MM.1S (cell line): ENCODE measurements at places on chromosomes 2 and 18.
A peak's percentile ranks its signal among the peaks of the same experiment; 100 is the strongest.

DNA sequence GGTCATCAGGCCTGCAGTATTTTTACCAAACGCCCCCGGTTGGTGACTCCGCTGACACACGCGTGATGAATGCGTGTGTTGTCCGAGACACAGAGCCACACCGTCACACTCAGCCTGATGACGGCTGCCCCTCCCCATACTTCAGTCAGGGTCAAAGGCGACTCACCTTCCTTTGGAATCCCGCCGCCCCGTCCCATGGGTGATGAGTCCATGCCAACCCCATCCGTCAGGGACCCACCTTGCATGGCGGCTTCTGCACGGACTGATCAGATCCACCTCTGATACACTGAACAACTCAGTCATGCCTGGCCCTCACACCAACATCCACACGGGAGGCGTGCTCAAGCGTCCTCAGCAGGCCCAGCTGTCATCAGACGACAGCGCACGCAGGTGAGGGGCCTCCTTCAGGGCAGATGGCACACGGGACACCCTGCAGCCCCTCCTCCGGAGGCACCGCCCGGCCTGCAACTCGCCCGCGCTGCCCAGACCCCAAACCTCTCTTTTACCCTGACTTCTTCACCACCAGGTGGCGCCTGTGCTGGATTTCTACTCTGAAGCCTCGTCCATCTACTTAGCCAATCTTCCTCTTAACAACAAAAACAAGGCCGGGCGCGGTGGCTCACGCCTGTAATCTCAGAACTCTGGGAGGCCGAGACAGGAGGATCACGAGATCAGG is 89.2 kb downstream of the ZNF516 start:
- DNase-seq, result peak; percentile 43

DNA sequence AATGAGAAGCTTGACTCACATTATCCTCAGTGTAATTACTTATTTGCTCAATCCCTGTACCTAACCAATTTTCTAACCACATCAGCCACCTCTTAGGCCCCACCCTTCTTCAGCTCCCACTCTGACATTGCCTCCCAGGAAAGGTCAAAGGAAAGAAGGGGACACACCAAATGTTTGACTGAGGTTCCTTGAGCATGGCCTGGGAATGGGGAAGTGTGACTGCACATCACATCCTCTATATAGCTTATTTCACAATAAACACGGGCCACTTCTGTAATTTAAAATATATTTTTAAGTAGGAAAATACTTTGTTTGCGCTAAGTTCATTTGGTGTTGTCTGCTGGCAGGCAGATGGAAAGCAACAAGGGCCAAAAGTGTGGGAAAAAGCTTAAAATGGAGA is 3.0 kb upstream of the FIGLA start:
- no peak for DNase-seq

- no peak for DNase-seq
Observed at GRCh38 chr2:157327200-157327599, 1.6 kb upstream of the ERMN start.

GRCh38 chr18:55189972-55190371 is 230.7 kb upstream of the CCDC68 start:
- no peak for DNase-seq

- DNase-seq, result no peak
Observed at GRCh38 chr2:201953880-201954279, 79.8 kb upstream of the FZD7 start.

DNA sequence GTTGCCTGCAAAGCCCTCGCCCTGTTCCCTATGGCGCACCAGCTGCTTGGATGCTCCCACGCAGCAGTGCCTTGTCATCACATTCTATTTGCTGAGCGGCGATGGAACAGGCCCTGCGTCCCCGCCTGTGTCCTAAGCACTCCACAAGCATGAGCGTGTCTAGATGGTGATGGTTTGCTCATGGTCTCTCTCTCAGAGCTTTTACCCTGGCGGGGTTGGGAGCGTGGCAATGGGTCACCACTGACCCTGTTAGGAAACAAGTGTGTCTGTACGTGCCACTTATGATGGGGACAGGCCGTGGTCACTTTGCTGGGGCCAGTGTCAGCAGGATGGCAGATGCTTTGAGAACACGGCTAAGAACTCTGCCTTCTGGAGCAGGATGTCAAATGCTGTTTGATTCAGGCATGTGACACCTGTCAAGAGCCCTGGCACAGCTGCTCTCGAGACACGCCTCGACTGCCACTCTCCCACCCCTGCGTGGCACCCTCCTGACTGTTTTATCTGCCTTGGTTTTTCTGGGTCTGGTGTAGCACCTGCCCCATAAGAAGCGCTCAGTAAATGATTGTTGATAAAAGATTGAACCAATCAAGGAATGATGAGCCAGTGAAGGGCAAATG is 44.2 kb downstream of the RRM2 start:
- DNase-seq, result no peak

DNA sequence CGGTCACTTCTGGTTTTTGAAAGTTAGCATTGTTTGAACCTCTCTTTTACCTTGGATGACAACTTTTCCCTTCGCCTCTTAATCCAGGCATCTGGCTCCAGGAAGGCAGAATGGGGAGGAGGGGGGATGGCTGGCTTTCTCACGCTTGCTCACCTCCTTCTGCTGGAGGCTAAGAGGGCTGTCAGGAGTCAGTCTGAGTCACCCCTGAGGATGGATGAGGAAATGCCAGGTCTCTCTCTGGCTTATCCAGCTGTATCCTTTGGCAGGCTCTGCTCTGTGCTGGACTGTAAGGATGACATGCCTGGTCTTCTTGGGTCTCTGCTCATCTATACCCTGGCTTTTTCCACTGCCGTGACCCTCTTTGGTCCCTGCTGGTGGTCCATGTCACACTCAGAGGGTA is 142.9 kb upstream of the GYPC start:
- DNase-seq, result no peak

DNA sequence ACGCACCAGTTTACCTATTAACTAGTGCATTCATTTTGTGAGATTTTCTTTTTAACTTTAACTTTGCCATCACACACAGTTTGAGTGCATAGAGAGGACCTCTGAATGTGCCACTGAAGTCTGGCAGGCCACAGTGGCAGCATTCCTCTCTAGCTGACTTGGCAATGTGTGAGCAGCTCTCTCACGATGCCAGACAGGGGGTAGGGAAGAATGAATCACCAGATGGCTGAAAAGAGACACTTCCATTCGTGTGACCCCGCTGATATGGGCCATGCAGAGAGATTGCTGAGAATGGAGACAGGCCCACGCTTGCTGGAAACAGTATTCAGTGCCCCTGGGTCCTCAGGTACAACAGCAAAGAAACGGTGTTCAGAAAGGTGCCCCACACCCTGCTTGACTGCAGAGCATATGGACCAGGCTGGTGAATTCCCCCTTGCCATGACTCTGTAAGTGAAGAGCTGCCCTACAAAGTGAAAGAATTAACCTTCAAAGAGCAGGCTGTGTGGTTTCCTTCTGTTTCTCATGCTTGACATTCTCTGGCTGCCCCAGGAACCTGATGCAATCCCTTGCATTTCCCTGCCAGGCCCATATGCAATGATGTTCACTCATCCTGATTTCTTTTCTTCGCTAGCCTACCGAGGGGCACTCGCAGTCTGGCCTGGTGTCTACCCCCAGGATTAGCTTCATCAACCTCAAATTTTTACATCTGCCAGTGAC is 236.1 kb downstream of the CDH20 start:
- DNase-seq, result no peak

DNA sequence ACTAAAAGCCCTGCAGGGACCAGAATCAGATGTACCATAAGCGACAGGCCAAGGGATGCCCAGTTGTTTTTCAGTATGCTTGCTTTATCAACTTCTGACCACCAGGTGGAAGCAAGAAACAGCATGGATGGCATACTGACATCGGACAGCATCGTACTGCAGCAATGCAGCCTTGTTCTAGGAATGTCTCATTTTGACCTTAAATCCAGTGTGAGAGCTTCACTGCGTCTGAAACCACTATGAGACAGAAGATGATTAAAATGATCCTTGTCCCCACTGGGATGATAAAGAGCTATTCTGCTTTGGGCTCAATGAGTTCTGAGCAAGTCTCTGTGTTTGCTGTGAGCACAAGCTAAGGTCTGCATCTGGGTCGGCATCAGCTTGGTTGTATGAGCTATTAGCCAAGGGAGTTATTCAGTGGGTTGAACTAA is 54.3 kb downstream of the CDK15 start:
- DNase-seq, result peak; percentile 77

GRCh38 chr2:68429311-68429826 is 37.7 kb downstream of the FBXO48 start:
- no peak for DNase-seq

DNA sequence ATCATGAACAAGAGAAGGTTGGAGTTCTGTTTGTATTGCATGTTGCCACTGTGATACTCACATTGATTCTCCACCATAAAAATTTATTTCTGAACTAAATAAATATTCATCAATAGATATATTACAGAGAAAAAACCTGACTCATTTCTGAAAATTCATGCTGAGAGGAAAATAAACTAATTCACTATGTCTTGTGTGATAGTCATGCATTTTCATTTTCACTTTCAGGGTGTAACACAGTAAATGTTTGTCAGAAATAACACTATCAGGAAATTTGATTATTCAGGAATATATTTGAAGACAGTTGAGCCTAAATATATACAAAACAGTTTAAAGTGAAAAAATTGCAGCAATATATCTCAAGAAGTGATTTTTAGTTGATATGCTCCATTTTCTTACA is 335.2 kb downstream of the KCNJ3 start:
- DNase-seq, result peak; percentile 46
